CD4-positive, alpha-beta T cell treated with Interleukin-4 for 1 hour (primary cell): ENCODE measurements at places on chromosomes 11 and 22.

DNA sequence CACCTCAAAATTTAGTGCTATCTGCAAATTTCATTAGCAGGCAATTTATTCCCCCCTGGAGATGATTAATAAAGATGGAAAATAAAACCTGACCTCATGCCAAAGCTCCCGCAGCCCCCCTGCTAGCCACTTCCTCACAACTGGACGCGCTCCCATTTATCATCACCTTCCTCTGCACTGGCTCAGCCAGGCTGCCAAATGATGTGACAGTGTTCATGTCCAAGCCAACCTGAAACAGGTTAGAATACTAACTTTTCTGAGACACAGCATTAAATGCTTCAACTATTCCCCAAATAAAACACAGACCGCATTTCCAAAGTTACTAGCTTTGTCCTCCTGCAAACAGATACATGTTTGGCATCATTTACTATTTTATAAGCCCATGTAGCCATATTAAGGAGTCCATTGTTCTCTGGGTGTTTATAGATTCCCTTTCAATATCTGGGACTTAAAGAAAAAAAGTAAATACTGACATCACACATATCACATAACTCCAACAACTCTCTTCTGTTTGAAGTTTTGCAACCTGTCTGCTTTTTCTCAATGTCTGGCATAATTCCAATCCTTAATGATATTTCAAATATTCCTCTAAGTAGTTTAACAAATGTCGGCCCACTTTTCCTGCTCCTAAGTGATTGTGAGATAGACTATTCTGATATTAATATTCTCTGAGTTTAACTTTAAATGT is 829.7 kb upstream of the FAT3 start:
- no peak for DNase-seq

DNA sequence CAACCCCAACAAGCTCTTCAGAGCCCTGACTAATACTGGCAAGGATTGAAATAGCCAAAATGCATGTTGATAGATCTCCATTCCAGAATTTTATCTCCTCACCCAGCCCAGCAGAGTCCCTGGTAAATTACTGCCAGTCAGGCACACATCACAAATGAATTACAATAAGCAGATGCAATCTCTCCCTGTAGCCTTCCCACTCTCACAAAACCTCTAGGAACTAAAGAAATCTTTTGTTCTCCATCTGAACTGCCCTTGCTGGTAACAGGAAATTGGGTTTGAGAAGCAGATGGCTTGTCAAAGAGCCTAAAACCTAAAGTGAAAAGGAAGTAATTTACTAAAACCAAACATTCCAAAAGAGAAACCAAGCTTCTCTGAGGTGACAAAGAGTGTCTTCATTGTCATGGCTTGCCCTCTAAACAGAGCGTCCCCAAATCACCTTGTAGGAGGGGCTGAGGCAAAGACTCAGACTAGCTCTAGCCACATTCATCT is 59.5 kb downstream of the FAM168A start:
- no peak for DNase-seq

DNA sequence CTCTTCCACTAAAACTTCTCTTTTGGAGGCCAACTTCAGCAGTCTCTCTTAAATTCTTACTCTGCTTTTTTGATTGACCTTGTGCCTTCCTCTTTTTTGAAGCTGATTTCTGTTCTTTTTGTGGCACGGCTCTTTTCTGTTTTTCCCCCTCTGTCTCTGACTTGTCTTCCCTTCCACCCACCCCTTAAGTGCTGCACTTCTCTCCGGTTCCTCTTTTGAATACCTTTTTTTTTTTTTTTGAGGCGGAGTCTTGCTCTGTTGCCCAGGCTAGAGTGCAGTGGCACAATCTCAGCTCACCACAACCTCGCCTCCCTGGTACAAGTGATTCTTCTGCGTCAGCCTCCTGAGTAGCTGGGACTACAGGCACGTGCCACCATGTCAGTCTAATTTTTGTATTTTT is 211.9 kb downstream of the BLID start:
- no peak for DNase-seq

DNA sequence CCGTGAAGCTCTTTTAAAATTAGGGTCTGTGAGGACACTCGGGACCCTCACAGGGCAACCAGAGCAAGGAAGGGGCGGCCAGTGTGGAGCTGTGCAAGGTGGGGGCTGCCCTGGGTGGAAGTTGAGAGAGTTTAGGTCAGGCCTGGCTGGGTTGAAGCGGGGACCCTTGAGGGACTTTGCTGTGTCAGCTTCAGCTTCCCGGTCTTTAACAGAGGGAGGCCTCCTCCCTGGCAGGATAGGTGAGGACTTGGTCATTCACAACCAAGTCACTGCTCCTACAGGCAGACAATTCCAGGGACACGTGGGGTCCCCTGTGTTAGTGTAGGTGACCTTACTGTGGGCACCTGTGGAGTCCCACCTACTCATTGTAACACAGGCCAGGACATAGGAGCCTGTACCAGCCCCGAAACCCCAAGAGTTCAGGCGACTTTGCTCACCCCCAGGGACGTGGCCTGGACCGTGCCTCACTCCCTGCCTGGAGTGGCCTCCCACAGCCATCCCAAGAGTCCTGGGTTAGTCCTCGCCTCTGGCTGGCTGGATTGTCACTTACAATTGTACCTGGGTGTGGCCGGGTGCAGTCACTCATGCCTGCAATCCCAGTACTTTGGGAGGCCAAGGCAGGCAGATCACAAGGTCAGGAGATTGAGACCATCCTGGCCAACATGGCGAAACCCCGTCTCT is 18.8 kb upstream of the ARHGAP8 start:
- DNase-seq: no peak

DNA sequence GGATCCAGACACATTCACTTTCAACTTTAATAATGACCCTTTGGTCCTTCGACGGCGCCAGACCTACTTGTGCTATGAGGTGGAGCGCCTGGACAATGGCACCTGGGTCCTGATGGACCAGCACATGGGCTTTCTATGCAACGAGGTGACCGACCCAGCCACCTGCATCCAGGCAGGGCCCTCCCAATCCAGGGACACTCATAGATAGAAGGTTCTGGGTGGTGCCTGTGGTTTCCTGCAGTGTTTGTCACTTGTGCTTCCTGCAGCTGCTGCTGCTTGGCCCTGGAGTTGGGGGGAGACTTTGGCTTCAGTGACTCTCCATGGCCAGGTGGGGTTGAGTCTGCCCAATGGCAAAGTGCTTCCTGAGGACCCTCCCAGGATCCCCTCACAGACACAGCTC is 7.3 kb downstream of the APOBEC3B start:
- DNase-seq: peak; percentile 34

DNA sequence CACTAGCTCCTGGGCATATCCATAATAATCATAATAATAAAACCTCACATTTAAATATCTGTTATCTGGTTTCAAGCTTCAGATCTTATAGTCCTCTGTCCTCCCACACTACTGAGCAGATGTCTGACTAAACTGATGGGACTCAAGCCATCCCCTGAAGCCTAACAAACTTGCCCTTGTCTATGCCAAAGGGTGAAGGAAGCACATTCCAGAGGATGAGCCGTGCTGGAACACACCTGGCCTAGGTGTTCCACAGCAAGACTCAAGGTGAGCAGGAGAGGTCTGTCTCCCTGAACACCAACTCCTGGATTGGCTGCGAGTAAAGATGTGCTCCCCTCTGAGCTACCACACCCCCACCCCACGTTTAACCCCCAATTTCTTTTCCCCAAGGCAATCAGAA is 14.7 kb downstream of the SCUBE2 start:
- no peak for DNase-seq

DNA sequence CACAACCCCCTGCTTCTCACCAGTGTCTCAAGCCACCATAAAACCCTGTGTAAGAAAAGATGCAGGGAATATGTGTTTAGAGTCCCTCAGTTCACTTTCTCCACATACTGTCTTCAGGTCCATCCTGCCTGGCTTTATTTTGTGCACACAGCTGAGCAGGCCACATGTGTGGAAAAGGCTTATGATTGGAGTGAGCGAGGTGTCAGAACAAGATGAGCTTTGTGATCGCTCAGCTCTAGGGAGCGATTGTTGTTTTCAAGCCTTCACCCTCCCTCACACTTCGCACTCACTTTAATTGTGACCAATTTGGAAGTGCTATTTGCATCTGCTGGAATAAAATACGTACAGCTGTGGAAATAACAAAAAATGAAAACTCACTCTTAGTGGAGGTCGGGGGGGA is 931.1 kb upstream of the TENM4 start:
- DNase-seq: no peak

- no peak for DNase-seq
Measured at GRCh38 chr11:83671289-83671688, 385.1 kb upstream of the CCDC90B start.

- no peak for DNase-seq
Measured at GRCh38 chr11:118897721-118898310, 14.1 kb downstream of the CXCR5 start.

DNA sequence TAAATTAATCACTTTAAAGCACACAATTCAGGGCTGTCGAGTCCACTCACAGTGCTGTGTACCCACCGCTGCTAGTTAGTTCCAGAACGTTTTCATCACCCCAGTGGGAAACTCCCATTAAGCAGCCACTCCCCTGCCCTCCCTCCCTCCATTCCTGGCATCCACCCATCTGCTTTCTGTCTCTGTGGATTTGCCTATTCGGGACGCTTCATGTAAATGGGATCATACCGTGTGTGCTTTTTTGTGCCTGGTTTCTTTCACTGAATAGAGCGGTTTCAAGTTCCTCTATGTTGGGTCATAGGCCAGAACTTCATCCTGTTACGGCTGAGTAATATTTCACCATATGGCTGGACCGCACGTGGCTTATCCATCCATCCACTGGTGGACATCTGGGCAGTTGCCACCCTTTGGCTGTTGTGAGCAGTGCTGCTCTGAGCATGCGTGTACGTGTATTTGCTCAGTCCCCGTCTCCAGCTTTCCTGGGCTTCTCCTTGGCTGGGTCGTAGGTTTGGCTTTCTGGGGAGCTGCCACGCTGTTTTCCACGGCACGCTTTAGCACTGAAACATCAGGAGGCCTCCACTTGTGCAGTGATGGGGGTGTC is 30.1 kb downstream of the ARHGAP8 start:
- no peak for DNase-seq

DNA sequence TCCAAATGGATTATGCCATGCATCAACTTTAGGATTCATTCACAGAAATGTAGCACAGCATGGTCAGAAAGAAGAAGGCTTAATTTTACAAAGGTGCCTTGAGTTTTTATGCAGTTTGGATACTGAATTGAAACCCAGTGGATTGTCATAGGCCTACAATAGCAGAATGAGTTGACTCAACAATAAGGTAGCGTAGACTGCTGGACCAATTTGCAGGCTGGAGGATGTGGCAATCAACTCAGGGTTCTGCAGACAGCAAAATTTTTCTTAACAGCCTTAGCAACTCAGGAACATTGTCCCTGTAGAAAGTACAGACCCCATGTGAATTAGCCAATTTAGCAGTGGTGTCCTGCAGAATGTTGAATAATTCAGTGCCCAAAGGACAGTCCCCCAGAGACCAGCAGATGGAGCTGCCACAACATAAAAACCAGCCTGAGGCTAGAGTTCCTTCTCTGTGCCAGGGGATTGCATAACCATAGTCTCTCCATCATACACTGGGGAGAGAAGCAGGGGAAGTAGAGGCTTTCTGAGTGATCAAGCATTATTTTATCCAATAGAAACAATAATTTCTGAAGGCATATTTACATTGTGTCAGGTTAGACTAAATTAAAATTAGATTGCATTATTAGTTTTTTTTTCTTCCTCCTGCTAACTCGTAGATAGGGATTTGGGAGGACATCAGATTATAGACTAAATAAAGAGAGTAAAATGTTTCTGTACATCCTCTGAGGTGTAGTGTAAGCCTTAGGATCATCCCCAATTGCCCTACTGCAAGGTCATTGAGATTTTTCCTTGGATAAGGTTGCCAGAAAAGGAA is 20.3 kb upstream of the MRPL17 start:
- peak; percentile 57 for DNase-seq

GRCh38 chr11:118569670-118570069 is 2.5 kb upstream of the ARCN1 start:
- no peak for DNase-seq

DNA sequence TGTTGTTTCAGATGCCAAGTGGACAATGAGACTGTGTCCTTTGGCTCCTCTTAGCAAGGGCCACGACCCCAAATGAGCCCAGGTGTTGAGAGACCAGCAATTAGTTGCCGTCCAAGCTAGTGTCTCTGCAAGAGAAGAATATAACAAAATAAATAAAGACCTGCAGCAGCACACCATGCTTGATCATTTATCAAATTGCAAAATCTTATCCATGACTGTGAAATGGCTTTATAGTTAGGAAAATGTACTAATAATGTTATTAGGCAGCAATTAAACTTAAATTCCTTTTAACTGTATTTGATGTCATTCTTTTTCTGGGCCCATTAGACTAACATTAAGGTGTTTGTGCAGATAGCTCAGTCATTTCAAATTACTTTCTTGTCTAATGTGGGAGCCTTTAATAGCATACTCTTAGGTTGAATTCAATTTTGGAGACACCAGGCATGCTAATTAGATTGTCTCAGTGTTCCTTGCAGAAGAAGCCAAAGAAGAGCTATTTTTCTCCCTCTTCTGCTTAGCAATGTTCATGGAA is 176.1 kb downstream of the RRAS2 start:
- DNase-seq: no peak

- DNase-seq: no peak
Measured at GRCh38 chr11:57551941-57552340, 14.5 kb downstream of the SMTNL1 start.

GRCh38 chr11:117387992-117388755 is 60.5 kb downstream of the CEP164 start:
- DNase-seq: no peak

- DNase-seq: no peak
Measured at GRCh38 chr11:78737891-78738290, 163.2 kb upstream of the NARS2 start.

GRCh38 chr11:83721263-83721662 is 435.1 kb upstream of the CCDC90B start:
- DNase-seq: no peak

DNA sequence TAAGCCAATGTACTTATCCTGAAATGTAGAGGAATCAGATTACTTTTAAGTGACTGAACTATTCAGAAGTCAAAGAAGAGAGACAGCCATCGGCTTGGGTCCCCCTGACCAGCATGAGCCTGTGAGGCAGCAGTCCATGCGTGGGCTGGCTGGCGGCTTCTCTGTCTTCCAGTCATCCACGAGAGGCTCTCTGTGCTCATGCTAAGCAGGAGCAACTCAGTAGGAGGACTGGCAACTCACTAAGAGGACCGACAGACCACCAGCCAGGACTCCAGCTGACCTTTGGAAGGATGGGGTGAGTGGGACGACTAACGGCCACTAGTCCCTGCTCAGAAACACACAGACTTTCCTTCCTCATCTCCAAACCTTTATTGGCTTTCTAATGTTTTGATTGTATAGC is 43.6 kb downstream of the ARFGAP3 start:
- DNase-seq: no peak

GRCh38 chr22:45468872-45469271 is 33.8 kb upstream of the FBLN1 start:
- no peak for DNase-seq

DNA sequence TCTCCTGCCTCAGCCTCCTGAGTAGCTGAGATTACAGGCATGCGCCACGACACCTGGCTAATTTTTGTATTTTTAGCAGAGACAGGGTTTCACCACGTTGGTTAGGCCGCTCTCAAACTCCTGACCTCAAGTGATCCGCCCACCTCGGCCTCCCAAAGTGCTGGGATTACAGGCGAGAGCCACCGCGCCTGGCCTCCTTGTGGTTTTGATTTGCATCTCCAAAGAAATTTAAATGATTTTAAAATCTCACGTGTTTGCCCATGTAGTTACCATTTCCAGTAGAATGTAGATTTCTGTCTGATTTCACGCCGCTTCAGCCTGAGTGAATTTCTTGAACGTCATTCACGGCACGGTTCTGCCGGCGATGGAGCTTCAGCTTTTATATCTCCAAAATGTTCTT is 55.8 kb downstream of the IGF2 start:
- DNase-seq: no peak
